Activated T-helper 1 cell treated with Interleukin-2 at 50 U/mL for 16 hours (primary cell): ENCODE measurements at places on chromosomes 7 and 10.

- DNase-seq: no peak
These were observed 55.7 kb upstream of the CDK14 start for GRCh38 chr7:90540406-90540805.

DNA sequence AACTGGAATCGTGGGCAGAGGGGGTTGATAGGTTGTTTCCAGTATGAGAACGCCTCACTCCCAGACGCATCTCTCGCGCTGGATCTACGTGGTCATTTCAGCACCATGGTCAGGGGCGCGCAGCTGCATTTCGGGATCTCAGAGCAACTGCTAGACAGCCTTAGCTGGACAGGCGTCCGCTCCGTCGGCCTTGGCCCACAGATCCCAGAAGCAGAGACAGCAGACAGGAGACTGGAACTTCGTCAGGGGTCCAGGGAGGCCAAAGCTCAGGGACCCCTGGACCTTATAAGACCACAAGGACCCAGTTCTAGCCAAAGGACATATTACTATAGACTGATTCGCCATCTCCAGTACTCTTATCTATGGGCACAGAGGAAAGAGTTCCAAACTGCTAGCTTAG is 5.3 kb downstream of the NEUROG3 start:
- DNase-seq: no peak

- DNase-seq: no peak
These were observed 5.7 kb upstream of the PRR15 start for GRCh38 chr7:29557954-29558353.

DNA sequence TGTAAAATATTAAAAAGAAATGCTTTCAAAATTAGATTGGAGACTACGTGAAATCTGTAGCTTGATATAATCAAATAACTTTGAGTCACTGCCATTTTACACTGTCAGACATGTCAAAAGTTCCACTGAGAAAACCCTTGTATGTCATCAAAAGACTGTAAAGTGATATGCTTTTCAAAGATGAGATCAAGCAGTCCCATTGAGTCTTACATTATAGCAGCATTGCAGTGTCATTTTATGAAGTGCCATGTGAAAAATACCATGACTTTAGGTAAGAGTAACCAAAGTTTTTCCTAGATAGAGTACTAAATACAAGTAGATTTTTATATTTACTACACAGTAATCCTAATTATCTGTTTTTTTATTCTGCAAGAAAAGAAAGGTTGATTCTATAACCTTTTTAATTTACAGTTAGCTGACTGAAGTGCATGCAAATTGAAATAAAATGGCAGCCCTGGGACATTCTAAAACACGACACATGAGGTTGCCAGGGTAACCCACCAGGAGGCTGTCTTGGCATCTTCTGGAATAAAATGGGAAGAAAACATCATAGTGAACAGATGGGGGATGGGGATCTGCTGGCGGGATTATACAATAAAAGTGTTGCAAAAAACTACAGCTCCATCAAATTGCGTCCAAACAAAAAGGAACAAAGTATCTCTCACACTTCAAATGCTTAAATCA is 91.3 kb upstream of the TMEM106B start:
- no peak for DNase-seq

DNA sequence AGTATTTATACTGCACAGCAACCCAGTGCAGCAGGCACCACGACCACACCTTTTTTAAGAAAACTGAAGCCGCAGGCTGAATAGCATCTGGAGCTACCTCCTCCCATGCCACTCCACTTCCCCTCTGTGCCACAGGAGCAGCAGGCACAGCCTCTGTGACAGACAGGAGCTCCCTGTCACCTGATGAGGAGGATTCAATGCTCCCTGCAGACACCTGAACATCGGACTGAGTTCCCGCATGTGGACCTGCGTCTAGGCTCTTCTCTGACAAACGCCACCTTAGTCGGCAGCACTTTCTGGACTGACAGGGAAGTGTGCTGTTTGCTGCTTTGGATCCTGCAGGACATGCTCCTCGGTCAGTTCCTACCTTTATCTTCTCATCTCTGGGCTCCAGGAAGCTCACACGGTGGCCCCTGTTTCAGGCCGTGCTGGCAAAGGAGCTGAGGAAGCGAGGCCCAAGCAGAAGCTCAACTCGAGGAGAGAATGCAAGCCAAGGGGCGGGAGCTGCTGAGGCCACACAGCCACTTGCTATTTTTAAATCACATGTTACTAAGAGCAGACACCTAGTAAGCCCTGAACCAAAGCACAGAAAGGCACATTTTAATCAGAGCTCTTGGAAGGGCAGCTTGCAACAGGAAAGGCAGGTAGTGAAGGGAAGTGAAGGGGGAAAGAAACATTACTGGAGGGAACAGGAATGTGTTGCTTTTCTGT is 56.6 kb downstream of the VOPP1 start:
- no peak for DNase-seq

DNA sequence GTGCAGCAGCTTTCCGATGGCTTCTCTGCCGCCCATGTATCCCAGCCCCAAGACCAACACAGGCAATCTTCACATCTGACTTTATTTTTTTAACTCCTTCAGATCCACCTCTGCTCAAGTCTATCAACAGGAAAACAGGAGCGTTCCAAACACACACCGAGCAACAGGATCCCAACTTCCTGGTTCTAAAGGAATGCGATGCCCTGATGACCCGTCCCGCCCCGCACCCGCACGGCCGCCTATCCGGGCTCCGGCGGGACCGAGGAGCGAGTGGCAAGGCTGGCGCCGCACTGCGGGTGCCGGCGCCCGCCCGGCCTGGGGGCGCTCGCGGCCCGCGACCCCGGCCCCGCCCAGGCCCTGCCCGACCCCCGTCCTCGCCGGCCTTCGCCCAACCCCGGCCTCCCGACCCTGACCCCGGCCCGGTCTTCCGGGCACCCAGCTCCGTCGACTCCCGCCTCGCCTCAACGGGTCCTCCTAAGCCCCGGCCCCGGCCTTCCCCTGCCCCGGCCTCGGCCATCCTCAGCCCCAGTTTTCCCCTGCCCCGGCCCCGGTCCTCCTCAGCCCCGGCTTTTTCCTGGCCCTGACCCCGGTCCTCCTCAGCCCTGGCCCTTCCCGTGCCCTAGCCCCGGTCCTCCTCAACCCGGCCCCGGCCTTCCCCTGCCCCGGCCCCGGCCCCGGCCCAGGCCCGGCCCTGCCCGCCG is 730 bp downstream of the LARP4B start:
- no peak for DNase-seq

DNA sequence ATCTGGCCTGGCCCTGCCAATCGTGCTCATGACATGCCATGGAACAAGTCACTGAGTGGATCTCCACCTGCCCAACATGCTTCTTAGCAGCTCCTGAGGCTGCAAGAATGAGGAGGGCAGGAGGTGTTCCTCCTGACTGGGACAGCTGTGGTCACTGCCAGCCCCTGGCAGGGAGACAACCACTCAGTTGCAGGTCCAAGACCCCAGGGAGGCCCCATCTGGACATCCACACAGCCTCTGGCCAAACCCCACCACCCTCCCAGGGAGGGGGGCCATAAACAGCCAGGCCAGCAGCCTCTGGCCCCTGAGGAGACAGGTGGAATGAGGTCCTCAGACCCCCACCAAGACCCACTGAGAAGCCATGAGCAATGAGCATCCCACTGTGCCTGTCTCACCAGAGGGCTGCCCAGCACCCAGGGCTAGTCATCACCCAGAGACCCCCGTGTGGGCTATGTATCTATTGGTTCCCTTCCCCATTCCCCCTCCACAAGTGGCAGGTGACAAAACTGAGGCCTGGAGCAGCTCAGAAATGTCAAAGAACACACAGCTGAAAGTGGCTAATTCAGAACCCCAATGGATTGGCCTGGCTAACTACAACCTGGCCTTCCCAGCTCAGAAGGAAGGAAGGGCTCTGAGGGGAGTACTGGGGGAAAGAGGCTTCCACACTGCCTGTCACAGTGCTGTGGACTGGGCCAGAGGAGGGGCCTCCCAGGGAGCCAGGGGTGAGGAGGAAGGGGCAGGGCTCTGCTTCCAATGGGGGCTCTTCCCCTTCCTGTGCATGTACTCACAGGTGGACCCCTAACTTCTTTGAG is 3.0 kb downstream of the GPRIN2 start:
- no peak for DNase-seq
